ENCODE measurements at places on chromosomes 4 and X.

DNA sequence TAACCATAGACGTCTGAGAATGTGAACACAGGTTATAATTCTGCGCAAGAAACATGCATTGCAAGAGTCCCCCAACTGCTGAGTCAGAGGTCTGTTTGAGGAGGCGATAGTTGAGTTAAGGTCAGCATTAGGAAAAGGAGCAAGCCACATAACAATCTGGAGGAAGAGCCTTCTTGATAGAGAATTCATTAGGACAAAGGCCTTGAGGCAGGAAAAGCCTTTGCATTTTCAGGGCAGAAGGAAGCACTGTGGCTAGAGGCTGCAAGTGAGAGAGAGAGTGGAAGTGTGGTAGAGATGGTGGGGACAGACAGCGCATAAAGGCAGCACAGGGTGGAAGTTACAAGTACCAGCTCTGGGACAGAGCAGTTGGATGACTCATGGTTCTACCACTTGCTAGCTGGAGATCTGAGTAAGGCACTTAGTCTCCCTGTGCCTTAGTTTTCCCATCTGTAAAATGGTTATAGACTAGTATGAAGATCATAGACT is 125.8 kb upstream of the LNX1 start:
- no peak for DNase-seq

DNA sequence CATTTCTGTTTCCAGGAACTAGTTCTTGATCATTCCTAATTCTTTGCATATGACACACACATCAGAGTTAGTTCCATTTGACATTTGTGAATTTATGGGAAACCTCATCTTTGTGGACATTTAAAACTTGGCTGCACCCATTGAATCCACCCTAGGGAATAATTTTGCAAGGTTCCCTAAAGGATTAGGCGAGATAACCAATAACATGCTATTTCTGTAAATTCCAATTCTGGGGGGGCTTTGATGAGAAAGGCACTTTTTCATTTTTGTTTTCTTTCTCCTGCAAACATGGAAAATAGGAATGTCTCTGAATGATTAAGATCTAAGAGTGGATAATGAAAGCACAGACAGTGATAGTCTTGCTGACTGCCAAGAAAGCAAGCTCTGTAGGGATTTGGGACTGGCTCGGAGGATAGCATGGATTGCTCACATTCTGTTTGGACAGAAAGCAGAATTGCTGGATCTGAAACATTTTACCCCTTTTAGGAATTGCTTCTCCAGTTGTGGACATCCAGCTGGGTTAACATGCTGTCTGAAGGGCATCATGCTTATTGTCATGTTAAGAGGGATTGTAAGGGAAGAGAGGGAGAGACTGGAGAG is 145.1 kb downstream of the NHS start:
- DNase-seq, result no peak

- DNase-seq, result no peak
Observed at GRCh38 chrX:99705701-99706100, 704.4 kb downstream of the PCDH19 start.

DNA sequence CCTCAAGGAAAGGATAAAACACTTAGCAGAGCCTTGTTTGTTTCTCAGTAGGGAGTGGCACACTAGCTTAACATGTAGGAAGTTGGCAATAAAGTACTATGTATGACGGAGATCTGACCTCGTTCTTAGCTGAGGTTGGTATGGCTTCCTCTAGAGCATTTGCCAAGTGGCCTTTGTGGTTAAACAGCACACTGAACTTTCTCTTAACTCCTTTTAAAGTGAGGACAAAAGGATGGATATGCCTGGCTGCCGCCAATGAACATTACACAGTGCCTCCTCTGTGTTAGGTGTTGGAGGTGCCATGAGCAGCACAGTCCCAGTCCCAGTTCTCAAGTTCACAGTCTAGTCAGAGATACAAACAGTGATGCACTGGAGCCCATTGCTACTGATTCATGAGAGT is 54.4 kb downstream of the VGLL1 start:
- no peak for DNase-seq
